ENCODE measurements at places on chromosomes 3 and 15.

GRCh38 chr15:66356077-66356358, 467 bp downstream of the TIPIN start:
- no peak for DNase-seq

DNA sequence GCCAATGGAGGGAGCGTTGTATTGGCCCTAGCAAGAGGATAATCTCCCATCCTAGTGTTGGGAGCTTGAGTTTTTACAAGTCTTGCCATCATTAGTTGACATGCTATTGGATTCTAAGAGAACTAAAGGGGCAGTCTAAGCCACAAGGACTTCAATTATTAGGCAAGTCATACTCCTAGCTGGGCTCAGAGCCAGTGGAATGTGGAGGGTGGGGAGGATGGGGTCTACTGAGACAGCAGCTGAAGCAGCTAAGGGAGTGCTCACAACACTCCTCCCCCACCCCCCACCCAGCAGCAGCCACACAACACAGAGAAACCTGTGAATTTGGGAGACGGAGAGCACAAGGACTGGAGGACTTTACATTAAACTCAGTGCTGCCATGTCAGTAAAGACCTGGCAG, 27.9 kb downstream of the FRG2C start:
- DNase-seq = no peak

DNA sequence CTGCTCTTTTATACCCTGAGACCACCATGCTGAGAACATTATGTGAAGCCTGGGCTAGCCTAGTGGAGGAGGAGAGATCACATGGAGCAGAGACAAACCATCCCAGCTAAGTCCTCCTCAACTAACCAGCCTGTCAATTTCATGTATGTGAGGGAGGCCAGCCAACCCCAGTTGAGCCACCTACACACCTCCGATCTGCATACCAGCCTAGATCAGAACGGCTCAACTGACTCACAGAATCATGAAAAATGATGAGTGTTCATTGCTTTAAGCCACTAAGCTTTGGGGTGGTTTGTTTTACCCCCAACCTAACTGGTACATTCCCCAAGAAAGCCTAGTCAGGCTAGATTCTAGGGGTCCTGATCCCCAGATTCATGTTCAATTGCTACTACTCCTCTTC, 19.4 kb upstream of the CA12 start:
- no peak for DNase-seq

- no peak for DNase-seq
Observed at GRCh38 chr3:113629584-113630421, 66.6 kb downstream of the USF3 start.

- DNase-seq = no peak
Observed at GRCh38 chr3:98445949-98446406, 17.0 kb upstream of the OR5K1 start.

- DNase-seq = no peak
Observed at GRCh38 chr15:62298811-62299210, 133.7 kb upstream of the C2CD4B start.

DNA sequence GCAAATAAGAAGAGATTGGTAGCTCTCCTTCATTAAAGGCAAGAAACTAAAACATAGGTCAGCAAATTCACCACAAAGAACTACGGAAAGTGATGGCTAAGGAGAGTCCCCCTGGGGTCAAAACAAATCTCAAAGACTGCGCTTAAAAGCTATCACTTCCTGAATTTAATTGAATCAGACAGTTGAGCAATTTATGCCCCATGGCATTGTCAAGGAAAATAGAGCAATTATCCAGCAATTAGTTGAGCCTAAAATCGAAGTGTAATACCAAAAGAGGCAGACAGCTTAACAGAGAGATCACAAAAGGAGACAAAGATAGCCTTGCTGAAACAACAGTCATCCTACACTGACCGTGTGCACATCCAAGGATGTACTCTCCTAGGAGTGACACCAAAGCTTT, 74.4 kb upstream of the SCN10A start:
- no peak for DNase-seq

DNA sequence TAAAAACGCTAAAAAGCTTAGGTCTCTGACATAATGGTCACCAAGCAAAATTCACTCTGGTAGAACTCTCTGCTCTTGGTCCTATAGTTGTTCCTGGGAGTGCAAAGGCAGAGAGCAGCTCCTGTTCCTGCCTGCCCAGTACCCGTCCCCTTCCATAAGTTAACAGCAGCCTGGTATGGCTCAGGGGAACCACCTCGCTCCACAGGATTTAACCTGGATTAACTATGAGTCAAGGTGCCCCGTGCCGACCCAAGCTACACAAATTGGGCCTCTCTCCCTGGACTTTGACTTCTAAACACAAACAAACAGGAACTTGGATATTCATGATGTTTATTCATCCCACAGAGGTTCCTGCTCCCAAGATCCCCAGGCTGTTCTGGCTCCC, 32.1 kb downstream of the SCAP start:
- no peak for DNase-seq

GRCh38 chr3:109707617-109708016, 370.3 kb upstream of the DPPA4 start:
- no peak for DNase-seq

DNA sequence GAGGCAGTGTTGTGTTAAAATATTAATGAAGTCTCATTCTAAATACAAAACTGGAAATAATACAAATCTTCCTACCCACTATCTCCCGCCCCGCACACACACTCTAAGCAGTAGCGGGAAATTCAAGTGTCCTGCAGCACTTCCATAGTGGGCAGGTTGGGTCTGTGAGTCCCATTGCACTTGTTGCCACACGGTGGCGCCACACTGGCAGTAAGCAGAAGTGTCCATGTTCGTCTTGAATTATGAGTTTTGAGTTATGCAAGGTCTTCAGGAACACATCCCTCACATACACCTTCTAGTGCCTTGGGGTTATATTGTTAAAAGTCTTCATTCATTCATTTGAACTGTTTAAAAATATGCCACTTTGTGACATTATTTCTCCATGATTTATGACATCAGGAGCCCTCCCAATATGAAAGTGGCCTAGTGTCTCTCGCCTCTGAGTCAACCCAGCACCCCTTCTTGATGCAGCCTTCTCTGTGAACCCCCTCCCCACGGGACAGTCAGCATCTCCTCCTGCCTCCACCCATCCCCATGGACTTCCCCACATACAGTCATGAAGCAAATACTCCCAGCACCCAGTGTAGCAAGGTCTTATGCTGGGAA, 17.6 kb upstream of the CCDC174 start:
- no peak for DNase-seq
